ENCODE measurements at places on chromosomes 4 and X.

GRCh38 chr4:144223149-144223548 lies 82.6 kb upstream of the GYPA start:
- DNase-seq, result no peak

DNA sequence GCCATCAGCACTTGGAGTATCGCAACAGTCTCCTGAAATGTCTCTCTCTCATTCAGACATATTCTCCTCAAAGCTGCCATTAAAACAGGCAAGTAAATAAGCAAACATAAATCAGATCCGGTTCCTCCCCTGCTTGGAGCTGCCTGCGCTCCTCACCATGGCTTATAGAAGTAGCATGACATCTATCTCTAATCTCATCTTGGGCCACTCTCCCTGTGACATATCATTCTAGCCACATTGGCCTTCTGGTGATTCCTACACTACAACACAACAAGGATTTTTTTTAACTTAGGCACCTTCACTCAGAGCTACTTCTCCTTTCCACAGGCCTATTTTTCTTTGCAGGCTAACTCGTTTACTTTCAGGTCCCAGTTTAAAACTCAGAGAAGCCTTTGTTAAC lies 387.9 kb downstream of the ARHGAP24 start:
- no peak for DNase-seq

DNA sequence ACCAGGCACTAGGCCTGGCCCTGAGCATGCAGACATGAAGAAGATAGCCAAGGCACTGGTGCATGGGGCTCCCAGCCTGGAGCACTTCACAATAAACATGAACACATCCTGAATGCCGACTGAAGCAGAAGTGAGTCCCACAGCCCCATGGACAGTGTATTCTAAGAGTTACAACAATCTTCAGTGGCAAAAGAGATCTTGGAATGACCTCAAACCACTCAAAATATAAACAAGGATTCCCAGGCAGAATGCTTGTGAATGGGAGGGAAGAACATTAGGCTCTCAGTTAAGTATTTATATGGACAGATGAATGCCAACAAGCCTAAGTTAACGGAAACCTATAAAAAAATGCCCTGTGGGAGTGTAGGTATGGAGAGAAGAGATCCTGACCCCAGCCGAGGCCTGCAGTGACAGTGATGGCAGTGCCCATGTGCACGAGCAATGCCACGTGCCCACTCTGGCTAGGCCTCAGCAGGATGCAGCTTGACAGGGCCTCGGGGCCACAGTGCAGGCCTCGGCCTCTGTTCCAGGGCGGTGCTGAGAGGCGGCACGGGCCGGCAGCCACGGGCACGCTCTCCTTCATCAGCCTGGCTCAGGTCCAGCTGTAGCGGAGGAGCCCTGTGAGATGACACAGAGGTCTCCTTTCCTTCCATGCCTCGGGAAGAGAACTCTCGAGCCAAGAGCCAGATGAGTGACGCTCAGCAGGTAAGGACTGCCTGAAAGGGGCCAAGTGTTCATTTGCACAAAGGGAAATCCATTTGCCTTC lies 49.2 kb downstream of the IRF2 start:
- DNase-seq, result no peak

DNA sequence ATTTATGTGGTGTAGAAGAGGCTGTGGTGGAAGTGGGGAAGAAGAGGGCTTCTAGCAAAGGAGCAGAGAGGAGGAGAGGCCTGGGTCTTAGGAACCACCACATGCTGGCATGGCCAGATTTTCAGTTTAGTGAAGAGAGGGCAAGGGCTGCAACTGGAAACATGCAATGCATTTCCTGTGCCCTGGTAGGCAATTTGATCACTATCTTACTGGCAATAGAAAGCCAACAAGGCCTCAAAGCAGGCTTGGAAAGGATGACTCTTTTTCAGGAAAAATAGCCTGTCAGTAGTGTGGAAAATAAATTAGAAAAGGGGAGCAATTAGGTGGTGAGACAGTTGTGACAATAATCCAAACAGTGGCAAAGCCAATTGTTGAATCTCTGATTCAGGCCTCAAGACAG lies 501.9 kb upstream of the ZFP42 start:
- DNase-seq, result no peak

DNA sequence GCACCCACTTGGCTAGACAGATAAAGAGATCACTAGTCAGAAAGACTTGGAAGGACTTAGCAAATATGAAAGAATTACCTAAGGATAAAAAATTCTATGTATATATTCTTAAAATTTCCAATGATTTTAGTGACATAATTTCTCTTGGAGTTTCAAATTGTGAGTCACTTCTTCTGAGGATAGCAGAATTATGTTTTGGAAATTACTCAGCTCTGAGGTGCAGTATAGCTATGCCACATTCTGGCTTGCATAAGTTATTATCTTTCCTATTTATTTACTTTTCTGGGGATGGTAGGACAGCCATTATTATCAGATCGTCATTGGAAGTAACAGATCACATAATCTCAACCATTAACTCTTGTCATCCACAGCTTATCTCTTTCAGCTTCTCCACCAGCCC lies 853.5 kb downstream of the TRIML1 start:
- DNase-seq, result no peak

GRCh38 chr4:79209081-79209480 lies 116.8 kb downstream of the NAA11 start:
- no peak for DNase-seq

DNA sequence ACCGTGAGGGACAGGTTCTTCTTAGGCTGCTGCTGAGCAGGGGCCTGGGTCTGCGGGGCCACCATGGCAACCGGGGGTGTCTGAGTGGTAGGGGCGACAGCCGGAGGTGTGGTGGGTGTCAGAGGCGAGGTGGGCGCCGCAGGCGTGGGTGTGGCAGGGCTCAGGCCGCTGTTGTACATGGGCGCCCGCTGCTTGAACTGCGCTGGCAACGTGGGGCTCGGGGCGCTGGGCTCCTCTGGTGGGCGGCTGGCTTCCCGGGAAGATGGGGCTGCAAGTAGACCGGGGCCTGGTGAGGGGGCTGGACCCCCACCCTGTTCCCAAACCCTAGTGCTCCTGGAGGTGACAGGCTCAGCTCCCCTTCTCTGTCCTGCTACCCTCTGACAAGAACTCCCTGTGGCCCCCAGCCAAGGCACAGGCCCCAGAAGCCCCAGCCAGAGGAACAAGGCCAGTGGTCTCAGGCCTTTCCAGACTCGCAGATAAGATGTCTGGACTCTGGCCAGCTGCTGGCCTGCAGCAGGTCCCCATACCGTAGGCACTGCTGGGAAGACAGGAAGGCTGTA lies 24.8 kb downstream of the NELFA start:
- no peak for DNase-seq

DNA sequence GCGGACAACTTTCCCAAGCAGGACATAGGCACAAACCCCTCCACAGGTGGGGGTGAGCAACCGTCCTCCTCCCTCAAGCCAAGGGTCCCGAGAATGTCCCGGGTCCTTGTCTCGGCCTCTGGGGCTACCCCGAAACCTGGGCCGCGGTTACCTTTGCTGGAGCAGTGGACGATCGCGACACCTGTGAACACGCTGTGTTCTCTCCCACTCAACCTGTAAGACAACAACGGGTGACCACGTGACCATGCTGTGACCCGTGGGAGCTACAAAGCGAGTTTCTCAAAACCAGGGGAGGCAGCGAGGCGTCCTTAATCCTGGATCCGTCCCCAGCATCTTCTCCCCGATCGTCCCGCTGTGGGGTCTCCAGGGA lies 17.9 kb downstream of the ASMTL start:
- DNase-seq, result no peak

DNA sequence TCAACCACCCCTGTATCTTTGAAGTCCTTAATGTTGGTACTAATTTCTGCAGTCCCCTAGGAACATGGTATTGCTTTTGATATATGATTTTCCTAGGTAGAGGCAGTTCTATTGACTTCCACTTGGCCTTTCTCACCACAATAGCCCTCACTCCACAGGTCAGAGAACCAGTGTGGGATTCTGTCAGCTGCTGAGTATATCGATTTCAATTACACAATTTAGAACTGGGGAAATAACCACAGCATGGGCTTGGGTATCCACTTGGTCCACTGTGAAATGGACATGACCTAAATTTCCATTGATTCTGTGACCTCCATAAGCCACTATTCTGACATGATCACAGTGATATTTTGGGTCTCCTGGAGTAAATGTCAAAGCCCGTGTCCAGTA lies 62.3 kb downstream of the KANTR start:
- DNase-seq, result no peak

- no peak for DNase-seq
Observed at GRCh38 chrX:118347131-118347530, 1.2 kb downstream of the WDR44 start.

DNA sequence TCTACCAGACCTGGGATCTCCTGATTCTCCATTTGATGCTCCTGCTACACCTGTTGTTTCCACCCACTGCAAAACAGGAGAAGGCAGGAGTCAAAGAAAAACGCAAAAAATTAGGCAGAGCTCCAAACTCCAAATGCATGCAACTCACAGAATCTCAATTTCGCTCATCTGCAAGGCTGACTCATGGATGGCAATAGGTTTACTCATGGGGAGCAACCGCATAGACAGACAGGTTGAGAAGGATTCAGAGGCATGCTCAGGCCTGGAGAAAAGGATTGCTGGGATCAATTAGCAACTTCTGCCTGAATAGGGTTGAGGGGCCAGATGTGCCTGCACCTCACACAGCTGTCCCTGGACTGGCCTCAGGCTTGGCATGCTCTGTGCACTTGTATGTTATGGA lies 231.0 kb downstream of the LDB2 start:
- no peak for DNase-seq

- DNase-seq, result no peak
Observed at GRCh38 chrX:8870411-8870810, 69.2 kb upstream of the FAM9A start.

- DNase-seq, result peak; percentile 84
Observed at GRCh38 chr4:40309250-40309774, 25.8 kb upstream of the CHRNA9 start.

GRCh38 chrX:154068560-154068959 lies 29.0 kb downstream of the MECP2 start:
- DNase-seq, result no peak

- DNase-seq, result no peak
Observed at GRCh38 chr4:71532407-71532806, 193.6 kb downstream of the SLC4A4 start.
